Spinal cord (tissue), 10 donors: ENCODE measurements at places on chromosomes 4 and X.

DNA sequence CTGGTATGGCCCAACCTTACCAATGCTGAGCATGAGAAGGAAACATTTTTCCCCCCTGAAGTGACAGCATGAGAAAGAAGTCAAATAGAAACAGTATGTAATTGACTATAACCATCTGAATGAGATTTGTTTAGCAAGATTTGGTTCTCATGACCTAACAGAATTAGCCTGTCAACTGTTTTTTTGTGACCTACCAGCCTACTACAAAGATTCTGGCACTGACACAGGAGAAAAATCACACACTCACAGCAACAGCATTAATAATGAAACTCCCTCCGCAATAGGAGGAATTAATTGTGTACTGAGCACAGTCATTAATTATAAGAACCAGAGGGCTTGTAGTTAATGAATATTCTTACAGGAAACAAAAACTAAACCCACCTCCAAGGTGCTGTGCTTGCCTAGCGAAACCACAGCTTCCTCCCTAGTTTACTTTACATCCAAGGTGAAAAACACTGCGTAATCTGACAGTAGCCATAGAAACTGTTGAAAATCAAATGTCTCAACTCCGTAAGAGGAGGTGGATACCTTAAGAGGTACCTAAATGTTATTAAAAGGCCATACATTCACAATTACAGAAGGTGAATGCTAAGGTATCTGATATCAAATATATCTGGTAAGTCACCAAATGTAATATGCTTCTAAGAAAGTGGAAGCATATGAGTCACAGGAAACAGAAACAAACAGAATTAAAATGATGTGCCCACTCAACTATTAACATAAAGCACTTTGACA lies 34.9 kb downstream of the MMRN1 start:
- DNase-seq, result no peak
- no peak overlapping the region for H3K4me3 ChIP-seq
- no peaks in the 10 kb centered on the region for H3K4me1 ChIP-seq
- no peak overlapping the region for H3K27ac ChIP-seq
- H3K27me3 ChIP-seq, result no peaks in the 10 kb centered on the region

- H3K36me3 ChIP-seq, result no peaks in the 10 kb centered on the region
- DNase-seq, result no peak
- no peaks in the 10 kb centered on the region for H3K27me3 ChIP-seq
These were observed 87.7 kb upstream of the SRD5A3 start for GRCh38 chr4:55258152-55258865.

GRCh38 chr4:82975792-82976191 lies 34.8 kb downstream of the LIN54 start:
- H3K4me3 ChIP-seq, result no peak overlapping the region
- H3K27ac ChIP-seq, result no peak overlapping the region
- H3K36me3 ChIP-seq, result peaks cover 2% of the 10 kb centered on the region
- H3K27me3 ChIP-seq, result no peaks in the 10 kb centered on the region

DNA sequence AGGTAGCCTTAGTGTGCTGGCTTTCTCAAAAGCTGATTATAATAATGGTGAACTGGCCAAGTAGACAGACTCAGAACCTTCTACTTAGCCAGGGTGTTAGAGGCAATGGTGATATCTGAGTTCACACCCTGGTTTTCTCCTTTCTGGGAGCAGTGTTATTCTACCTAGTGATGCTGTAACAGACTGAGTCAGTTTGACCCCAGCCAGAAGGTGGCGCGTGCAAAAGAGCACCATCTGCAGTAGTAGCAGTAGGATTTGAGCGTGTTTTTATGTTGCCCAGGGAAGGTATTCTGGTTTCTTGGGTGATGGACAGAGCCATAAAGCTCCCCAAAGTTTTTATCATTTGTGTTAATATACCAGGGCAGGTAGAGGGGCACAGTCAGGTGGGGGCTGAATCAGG lies 143.8 kb upstream of the CPXCR1 start:
- no peak for DNase-seq
- H3K27ac ChIP-seq, result no peak overlapping the region
- H3K4me3 ChIP-seq, result no peak overlapping the region
- no peaks in the 10 kb centered on the region for H3K36me3 ChIP-seq
- H3K4me1 ChIP-seq, result no peaks in the 10 kb centered on the region

- H3K4me3 ChIP-seq, result no peak overlapping the region
- DNase-seq, result no peak
These were observed 740.3 kb upstream of the FRG1 start for GRCh38 chr4:189200353-189200752.

- H3K27me3 ChIP-seq, result no peaks in the 10 kb centered on the region
- DNase-seq, result no peak
- H3K27ac ChIP-seq, result no peak overlapping the region
- H3K36me3 ChIP-seq, result no peaks in the 10 kb centered on the region
- peaks cover 19% of the 10 kb centered on the region for H3K4me1 ChIP-seq
These were observed 2.9 kb upstream of the KLHL2 start for GRCh38 chr4:165204462-165204830.
